ENCODE measurements at places on chromosomes 1 and 21. TPM values are rescaled to one million over a fixed set of nuclear protein-coding genes. Genes with fewer than 3 reads are reported as not detected.
A peak's percentile ranks its signal among the peaks of the same experiment; 100 is the strongest.

- DNase-seq: no peak
- no peaks in the 10 kb centered on the region for H3K4me1 ChIP-seq
- H3K4me3 ChIP-seq: no peak overlapping the region
- no peak overlapping the region for H3K27ac ChIP-seq
- H3K27me3 ChIP-seq: no peaks in the 10 kb centered on the region
Measured at GRCh38 chr1:66386712-66387111, 147.2 kb upstream of the SGIP1 start.

DNA sequence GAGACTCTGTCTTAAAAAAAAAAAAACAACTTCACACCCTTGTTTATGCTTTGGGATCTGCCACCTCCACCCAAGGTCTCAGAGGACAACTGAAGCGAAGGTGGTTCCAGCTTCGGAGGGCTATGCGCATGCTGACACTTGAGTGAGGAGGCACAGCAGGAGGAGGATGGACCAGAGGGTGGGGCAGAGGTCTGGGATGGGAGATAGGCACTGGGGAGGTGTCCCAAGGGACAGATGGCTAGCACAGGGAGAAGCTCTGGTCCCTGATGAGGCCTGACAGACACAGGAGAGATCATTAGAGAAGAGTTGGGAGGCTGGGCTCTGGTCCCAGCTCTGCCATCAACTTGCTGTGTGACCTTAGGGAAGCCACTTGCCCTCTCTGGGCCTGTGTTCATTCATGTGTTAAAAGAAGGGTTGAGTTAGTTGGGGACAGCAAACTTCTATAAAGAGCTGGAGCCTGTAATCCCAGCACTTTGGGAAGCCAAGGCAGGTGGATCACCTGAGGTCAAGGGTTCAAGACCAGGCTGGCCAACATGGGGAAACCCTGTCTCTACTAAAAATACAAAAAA is 16.8 kb downstream of the E2F2 start:
- no peaks in the 10 kb centered on the region for H3K27me3 ChIP-seq
- H3K4me1 ChIP-seq: no peaks in the 10 kb centered on the region
- H3K36me3 ChIP-seq: no peaks in the 10 kb centered on the region
- no peak for DNase-seq

DNA sequence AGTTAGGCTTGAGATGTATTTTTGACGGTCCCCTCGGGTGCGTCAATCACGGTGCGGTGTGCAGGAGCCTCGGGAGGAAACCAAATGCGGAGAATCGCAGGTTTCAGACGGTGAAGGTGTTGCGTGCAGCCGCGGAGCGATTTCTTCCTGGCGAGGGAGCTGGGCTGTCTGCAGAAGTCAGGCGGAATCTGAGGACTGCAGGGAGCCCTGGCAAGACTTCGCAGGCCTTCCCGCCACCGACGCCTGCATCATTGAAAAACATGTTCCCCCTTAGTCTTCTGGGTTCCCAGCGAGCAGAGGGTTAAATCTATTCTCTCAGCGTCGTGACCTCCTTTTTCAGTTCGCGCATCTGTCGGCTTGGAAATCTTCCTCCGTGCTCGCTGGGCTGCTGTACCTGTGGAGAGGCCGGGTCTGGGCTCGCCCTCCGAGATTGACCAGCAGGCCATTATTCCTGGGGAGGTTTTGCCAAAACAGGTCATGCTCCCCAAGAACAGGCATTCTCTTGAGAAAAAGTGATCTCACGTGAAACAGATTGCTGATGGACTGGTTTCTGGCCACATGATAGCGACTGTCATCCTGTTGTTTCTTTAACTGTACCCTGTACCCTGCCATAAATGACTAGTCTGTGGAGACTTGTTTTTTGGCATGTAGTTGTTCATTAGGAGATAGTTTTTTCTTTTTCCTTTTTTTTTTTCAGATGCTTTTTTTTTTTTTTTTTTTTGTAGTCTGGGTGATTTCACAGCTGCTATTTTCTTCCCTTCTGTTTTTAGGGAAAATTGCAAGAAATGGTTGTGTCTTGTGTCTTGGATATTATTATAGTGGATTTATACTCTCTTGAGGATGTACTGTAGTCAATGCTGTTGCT is 894 bp downstream of the EPB41 start:
- H3K36me3 ChIP-seq: no peaks in the 10 kb centered on the region
- H3K27me3 ChIP-seq: no peaks in the 10 kb centered on the region
- peak overlapping the region; percentile 72 for H3K27ac ChIP-seq
- DNase-seq: peak; percentile 45
- H3K4me1 ChIP-seq: peaks cover 17% of the 10 kb centered on the region

GRCh38 chr1:232937741-232938375 is 12.6 kb upstream of the NTPCR start:
- H3K36me3 ChIP-seq: no peaks in the 10 kb centered on the region
- no peak for DNase-seq
- H3K4me3 ChIP-seq: no peak overlapping the region
- no peaks in the 10 kb centered on the region for H3K4me1 ChIP-seq
- H3K27ac ChIP-seq: no peak overlapping the region
- H3K27me3 ChIP-seq: no peaks in the 10 kb centered on the region

TRPM2 gene
- 2.3 TPM for total RNA-seq

PTPN22 gene
- 28.1 TPM for total RNA-seq
